ENCODE measurements at places on chromosomes 6 and 20. TPM values are rescaled to one million over a fixed set of nuclear protein-coding genes. Genes with fewer than 3 reads are reported as not detected.

DNA sequence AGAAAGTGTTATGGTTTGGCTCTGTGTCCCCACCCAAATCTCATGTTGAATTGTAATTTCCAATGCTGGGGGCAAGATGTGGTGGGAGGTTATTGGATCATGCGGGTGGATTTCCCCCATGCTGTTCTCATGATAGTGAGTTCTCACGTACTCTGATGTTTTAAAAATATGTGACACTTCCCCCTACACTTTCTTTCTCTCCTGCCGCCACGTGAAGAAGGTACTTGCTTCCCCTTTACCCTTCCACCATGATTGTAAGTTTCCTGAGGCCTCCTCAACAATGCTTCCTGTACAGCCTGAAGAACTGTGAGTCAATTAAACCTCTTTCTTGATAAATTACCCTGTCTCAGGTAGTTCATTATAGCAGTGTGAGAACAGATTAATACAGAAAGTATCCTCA lies 150.8 kb downstream of the TMEM200A start:
- DNase-seq: no peak

- no peak for DNase-seq
Observed at GRCh38 chr6:111200350-111201243, 113.3 kb downstream of the SLC16A10 start.

DNA sequence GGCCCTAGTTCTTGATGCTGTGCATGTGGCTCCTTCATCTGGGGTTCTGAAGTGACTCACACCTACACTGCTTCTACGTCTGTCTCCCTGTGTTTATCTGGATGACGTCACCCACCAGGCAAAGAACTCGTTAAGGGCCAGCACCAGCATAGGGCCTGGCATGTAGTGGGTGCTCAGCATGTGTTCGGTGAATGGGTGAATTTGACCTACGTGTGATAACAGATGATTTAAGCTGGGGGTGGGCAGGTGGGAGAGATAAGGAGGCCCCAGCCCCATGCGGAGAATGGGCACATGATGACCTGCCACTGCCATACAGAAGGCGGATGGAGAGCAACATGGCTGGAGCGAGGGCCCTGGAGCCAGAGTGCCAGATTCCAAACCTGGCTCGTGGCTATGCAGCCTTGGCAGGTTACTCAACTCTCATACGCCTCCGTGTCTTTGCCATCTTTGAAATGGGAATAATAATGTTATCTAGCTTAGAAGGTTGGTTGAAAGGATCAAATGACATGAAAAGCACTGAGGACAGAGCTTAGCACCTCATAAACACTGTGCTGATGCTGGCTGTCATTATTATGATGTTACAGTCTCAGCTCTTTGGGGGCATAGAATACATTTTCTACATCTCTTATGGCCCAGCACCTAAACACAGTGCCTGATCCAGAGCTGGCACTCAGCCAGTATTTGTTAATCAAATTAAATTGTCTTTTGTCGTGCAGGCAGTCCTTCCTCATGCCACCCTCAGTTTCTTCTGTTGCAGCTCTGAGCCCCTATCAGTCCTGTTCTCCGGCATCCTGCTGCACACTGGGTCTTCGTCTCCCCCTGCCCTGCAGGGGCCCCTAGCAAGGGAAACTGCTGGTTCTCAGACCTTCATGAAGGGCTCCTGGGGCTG lies 39.6 kb downstream of the VEGFA start:
- peak; percentile 74 for DNase-seq

DNA sequence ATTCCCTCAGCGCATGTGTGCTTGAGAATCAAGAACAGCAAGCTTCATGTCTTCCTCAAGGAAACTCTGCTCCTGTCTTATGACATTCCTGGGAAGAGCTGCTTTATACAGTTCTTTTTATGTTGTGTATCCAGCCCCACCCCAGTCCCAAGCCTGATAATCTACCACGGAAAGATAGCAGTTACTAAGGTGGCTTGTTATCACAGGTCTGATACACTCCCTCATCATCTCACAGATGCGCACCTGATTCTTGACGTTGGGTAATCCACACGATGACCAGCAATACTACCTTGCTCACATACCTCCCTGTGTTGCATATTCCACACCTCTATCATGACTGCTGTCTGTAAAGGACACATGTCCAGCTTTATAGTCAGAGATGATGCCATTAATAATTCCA lies 3.2 kb downstream of the NHLRC1 start:
- no peak for DNase-seq

- peak; percentile 28 for DNase-seq
Observed at GRCh38 chr6:136723780-136724179, 68.5 kb downstream of the MAP3K5 start.

GRCh38 chr20:42340368-42340767 lies 722.2 kb upstream of the CHD6 start:
- DNase-seq: no peak

DNA sequence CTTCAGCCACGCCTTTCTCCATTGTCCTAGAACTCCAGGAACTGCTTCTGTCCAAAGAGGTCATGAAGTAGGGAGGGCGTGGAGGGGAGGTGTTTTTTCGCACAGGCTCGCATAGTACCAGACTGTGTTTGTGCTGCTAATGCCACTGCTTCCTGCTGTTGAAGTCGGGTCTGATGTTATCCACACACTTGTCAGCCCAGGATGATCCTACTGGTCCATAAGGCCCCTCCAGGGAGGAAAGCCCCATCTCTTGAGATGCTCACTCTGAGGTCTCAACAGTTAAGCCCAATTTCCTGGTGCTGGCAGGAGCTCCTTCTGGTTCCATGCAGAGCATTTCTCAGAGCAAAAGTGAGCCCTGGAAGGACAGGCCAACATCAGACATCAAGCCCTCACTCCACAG lies 65.6 kb downstream of the C6orf118 start:
- DNase-seq: no peak

DNA sequence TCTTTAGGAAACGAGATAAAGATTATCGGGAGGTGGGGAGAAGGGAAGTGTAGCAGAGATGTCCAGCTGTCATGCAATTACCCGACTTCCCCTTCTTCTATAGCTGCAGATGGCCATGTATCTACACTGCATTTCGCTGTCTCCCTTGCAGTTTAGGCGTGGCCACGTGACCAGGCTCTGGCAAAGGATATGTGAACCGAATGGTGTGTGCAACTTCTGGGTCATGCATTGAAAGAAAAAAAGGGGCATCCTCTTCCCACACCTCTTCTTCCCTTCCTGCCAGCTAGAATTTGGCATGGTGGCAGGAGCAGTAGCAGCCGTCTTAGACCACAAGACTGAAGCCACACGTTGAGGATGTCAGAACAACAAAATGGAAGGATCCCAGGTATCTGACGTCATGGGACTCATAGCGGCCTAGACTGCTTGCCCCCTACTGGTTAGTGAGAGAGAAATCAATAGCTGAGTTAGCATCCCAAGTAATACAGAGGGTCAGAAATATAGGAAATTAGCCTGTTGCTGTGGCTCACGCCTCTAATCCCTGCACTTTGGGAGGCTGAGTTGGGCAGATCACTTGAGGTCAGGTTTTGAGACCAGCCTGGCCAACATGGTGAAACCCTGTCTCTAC lies 32.8 kb downstream of the TCF15 start:
- no peak for DNase-seq

DNA sequence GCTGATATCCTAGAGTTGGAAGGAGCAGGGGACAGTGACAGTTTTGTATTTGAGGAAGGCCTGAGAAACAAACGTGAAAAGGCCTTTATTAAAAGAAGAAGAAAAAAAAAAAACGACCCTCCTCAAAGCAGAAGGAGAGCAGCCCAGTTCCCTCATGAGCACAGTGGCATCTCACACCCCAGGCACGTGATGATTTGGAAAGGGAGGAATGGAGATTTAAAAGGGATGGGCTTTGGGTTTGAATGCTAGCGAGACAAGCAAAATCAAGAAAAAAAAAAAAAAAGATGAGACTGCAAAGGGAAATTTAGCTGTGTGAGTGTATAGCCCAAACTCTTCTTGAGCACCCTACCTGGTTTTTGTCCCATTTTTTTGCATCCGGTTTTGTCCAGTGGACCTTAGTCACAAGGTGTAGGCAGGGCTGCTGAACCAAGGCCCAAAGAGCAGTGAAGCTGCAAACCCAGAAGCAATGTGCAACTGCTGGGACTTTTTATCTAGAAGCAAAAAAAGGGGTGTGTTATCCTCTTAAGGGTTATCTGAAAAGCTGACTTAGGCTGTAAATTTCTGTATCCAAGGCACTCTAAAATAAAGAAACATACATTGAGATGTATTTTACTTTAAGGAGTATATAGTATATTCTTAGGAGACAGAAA lies 54.5 kb upstream of the RREB1 start:
- DNase-seq: no peak

DNA sequence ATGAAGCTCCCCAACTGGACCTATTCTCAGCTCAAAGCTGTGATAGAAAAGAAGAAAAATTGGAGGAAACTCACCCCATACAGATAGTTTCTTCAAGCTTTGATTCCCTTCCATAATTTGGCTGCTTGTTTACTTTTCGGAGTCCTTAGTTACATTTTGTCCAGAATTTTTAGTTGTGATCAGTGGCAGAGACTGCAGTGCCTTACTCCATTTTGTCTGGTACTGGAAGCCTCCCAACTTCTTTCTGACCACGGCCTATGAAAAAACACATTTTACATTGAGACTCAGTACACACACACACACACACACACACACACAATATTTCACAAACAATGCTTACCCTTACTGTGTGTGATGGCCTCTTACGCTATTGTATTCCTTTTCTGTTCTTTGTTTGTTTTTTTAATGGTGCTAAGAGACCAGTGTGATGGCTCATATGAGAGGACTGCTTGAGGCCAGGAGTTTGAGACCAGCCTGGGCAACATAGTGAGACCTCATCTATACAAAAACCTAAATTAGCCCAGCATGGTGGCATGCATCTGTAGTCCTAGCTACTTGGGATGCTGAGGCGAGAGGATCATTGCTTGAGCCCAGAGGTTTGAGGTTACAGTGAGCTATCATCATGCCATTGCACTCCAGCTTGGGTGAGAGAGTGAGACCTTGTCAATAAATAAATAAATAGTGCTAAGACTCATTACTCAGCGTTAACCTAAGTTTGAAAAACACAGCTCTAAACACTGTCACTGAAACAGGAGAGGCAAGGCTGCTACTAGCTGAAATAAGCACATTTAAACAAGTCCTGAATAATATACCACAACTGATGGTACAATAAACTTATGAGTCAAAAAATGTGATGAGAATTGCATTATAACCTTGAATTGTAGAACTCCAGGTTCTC lies 13.8 kb upstream of the RNF8 start:
- no peak for DNase-seq

DNA sequence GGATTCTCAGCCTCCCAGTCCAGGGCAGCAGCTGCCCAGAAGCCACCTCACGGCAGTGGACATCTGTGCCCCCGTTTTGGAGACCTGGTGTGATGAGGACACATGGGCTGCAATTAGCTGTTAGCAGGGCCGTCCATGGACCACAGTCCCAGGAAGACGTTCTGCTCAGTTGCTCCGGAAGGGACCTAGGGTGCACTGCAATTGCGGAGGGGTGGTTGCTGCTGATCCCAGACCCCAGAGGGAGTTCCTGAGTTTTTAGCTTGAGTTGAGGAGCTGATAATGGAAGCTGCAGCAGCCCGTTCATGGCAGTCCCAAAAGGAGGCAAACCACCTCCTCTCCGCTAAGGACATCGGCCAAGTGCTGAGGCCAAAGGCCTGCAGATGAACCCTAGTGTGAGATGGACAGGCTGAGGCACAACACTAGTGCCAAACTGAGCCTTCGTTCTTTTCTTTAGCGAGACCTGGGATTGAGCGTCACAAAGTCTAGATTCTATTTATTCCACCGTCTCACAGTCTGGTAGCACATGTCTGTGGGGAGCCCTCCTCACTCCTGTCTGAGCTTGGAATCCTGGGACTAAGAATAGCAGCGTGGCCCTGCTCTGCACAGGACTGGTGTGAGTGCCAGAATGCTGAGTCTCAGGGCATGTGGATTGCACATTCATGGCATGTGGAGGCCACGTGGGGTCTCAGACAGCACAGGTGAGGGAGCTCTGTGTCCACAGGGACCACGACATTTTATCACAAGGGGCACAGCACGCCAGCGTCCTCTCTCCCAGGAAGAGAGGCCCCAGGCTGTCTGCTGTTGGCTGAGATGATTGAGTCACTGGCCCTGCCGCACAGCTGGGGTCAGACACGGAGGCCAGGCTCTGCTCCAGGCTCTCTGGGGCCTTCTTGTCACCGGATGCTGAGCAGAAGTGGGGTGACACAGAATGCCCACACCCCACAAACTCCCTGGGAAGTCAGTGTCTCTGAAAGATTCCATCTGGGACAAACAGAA lies 113.4 kb downstream of the PSMB1 start:
- DNase-seq: no peak

DNA sequence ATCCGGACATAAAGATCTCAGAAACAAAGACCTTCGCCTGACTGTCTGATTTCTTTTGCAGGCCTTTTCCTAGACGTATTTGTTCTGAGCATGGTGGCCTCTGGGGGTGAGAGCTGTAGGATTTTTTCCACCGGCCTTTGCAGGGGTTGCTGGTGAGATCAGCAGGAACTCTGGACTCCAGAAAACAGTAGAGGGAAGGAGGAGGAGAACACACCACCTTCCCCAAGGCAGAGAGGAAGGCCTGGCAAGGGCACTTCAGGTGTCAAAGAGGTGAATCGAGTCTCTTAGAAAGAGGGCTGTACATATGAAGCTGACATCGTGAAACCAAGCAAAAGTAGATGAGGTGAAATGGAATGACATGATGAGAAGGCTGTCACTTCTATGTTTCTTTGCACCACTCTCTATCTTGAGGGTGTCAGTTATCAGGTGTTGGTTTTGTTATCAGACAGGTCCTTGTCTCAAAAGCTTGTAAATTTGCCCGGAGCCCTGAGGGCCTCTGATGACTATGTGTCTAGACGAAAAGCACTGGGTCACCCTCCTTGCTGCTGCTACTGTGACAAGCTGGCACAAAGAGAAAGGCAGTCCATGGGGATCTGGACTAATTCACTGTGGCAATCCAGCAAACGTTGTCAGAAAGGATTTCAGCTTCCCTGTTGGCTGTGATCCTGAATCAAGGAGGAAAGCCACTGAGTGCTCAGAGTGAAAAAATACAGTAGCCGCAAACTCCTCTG lies 91.3 kb upstream of the MAP3K7 start:
- DNase-seq: no peak

DNA sequence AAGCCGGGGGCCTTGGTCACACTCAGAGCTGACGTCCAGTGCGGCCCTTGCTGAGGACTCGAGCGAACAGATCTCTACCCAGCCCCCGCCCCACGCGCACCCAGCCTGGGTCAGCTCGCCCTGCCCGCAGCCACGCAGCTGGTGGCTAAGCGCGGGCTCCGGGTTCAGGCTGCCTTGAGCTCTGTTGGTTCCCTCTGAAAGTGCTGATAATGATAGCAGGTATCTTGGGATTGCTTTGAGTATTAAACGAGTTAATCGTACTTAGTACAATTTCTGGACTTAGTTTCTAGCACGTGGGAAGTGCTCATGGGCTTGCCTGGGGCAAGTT lies 88.1 kb upstream of the TGM3 start:
- no peak for DNase-seq

- DNase-seq: peak; percentile 69
Observed at GRCh38 chr6:131807644-131808459, at the start of gene ENPP1. TSS of gene ENPP1 (plus strand) at chr6:131808020. CDS start at chr6:131808036, 16 bp downstream.

VPS16 gene
- total RNA-seq: 25.9 TPM

FBXO30 gene
- 3.6 TPM for total RNA-seq

LIN28B gene
- total RNA-seq: not detected

CEP57L1 gene
- total RNA-seq: 10.1 TPM

PRKN gene
- 3.8 TPM for total RNA-seq

PTPRK gene
- total RNA-seq: 265 TPM

RAB44 gene
- total RNA-seq: not detected

Data from Calu3 (cell line).